ENCODE measurements at places on chromosomes 16 and 17. TPM values are rescaled to one million over a fixed set of nuclear protein-coding genes. Genes with fewer than 3 reads are reported as not detected.

GRCh38 chr16:23020084-23020483, 129.2 kb downstream of the USP31 start:
- DNase-seq, result peak; percentile 10

DNA sequence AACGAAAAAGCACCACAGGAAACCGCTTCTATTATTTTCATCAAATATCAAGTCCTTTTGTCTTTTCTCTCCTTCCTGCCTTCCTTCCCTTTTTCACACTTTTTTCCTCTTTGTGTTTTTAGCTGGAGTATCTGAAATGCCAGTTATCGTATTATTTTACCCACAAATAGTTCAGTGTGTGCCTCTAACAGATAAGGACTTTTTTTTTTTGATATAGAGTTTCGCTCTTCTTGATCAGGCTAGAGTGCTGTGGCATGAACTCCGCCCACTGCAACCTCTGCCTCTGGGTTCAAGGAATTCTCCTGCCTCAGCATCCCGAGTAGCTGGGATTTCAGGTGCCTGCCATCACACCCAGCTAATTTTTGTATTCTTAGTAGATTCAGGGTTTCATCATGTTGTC, 10.7 kb downstream of the DNAAF1 start:
- DNase-seq, result no peak

DNA sequence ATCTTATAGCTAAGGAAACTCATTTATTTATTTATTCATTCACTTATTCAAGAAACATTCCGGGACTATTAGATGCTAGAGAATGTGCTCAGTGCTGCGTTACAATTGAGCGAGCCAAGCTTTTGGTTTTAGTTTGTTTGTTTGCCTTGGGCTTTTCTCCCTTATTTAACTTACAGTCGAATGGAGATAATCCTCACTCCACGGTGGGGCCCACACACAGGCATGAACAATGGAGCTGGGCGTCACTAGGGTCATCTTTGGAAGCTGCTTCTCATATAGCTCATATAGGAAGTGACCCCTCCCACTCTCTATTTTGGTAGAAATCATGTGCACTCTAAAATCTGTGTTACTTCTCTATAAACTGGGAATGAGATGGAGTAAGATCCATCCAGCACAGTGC, 210.0 kb downstream of the TMEM114 start:
- DNase-seq, result no peak

GRCh38 chr17:41678411-41678906, 10.2 kb upstream of the EIF1 start:
- DNase-seq, result peak; percentile 62

DNA sequence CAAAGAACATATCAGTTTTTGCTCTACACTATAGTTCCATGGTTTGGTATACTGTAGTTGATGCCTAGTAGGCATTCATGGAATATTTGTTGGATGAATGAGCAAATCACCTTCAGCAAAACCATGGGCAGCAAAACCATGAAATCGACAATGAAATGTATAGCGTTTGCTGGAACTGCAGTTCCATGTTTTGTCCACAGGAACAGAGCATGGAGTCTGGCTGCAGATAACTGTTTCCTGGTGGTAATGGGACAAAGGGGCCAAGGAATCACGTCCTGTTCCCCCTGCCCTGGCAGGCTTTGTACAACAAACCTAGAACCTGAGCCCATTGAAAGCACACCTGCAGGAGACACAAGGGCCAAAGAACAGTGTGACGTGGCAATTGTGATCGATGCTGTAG, 101.1 kb downstream of the USP31 start:
- DNase-seq, result peak; percentile 26

- DNase-seq, result peak; percentile 65
Observed at GRCh38 chr17:44219108-44219615, 313 bp downstream of the UBTF start.

Gene KRT16
- not detected for total RNA-seq

Gene FN3K
- total RNA-seq, result 1.7 TPM

Data from SK-MEL-5 (cell line).